ENCODE measurements at places on chromosomes 12 and 14.
A peak's percentile ranks its signal among the peaks of the same experiment; 100 is the strongest.

GRCh38 chr12:10590966-10591365, 22.4 kb downstream of the MAGOHB start:
- H3K27me3 ChIP-seq, result no peaks in the 10 kb centered on the region
- no peak for ATAC-seq
- H3K27ac ChIP-seq, result no peak overlapping the region
- no peak overlapping the region for H3K4me3 ChIP-seq

DNA sequence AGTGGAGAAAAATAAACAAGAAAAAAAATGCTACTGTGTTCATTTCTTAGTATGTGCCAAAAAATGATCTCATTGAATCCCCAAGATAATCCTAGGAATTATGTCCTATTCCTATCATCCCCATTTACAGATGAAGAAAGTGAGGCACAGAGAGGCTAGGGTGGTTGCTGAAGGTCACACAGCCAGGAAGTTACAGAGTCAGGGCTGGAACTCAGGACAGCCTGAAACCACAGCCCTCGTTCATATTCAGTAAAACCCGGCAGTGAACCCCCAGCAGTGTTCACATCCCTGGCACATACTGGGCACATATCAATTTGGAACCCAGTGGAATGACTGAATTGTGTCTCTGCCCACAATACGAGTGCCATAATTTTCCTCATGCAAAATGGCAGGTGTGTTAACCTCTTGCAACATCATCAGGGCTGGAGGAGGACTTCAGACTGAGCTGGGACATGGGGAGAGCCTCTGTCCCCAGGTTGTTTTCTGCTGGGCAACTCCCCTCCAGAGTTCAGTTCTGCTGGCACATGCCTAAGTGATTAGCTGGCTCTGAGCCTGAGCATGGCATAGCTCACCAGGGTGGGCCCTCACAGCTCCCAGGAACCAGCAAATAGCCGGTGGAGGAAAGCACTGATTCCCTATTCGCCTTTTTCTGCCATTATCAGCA, 2.0 kb upstream of the PPP1CC start:
- peaks cover 48% of the 10 kb centered on the region for H3K4me1 ChIP-seq
- no peak overlapping the region for H3K4me3 ChIP-seq
- H3K27me3 ChIP-seq, result no peaks in the 10 kb centered on the region
- peak overlapping the region; percentile 94 for H3K27ac ChIP-seq

GRCh38 chr12:3920351-3921150, 47.4 kb upstream of the PARP11 start:
- H3K4me1 ChIP-seq, result no peaks in the 10 kb centered on the region
- no peaks in the 10 kb centered on the region for H3K36me3 ChIP-seq
- no peak overlapping the region for H3K27ac ChIP-seq
- peaks cover 75% of the 10 kb centered on the region for H3K27me3 ChIP-seq

DNA sequence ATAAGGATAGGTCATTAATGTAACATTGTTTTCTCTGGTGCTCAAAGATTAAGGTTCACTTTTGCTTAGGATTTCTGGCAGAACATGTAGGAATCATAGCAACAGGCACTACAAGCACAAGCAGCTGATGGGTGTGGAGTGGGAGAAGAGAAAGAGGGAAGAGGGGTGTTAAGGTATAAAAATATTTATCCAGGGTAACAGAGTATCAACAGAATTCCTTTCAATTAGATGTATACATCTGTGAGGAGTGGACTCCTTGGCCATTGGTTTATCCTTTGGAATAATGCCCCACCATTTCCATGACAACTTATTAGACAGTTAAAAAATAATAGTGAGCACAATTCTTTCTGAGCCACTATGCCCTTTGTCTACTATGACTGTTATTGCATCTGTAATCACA, 388.3 kb upstream of the DDHD1 start:
- H3K4me1 ChIP-seq, result peaks cover 8% of the 10 kb centered on the region
- no peak for ATAC-seq
- no peaks in the 10 kb centered on the region for H3K27me3 ChIP-seq
- H3K36me3 ChIP-seq, result no peaks in the 10 kb centered on the region

GRCh38 chr14:55417955-55418354, 6.3 kb upstream of the ATG14 start:
- H3K27me3 ChIP-seq, result peaks cover 14% of the 10 kb centered on the region
- no peak for ATAC-seq
- H3K27ac ChIP-seq, result no peak overlapping the region
- H3K4me3 ChIP-seq, result no peak overlapping the region

- no peaks in the 10 kb centered on the region for H3K27me3 ChIP-seq
- H3K4me1 ChIP-seq, result no peaks in the 10 kb centered on the region
- H3K27ac ChIP-seq, result no peak overlapping the region
- H3K4me3 ChIP-seq, result no peak overlapping the region
- ATAC-seq, result no peak
Observed at GRCh38 chr14:96297000-96297399, 41.0 kb downstream of the BDKRB1 start.

GRCh38 chr12:130227641-130228040, 65.4 kb downstream of the FZD10 start:
- H3K4me1 ChIP-seq, result no peaks in the 10 kb centered on the region
- H3K4me3 ChIP-seq, result no peak overlapping the region
- H3K36me3 ChIP-seq, result no peaks in the 10 kb centered on the region
- H3K27me3 ChIP-seq, result peaks cover 44% of the 10 kb centered on the region
